ENCODE measurements at places on chromosomes 1 and 21.

- DNase-seq: no peak
Observed at GRCh38 chr1:5911157-5911556, 81.1 kb downstream of the NPHP4 start.

DNA sequence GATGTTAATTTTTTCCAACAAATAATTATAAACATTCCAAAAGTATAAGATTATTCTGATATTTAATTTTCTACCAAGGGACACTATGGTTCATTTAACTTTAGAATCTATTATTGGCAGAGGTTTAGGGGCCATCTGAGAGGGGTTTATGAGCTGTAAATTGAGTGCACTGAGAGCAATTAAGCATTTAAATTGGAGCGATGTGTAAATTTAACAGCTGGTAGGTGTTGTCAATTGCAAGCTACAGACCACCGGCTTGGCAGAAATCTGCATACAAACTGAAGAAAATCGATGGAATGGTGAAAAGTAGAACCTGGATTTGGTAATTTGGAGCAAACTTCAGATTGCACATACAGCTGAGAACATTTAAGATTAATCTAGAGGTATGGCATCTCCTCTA lies 55.8 kb upstream of the MTF2 start:
- no peak for DNase-seq

- no peak for DNase-seq
Observed at GRCh38 chr1:198072177-198072576, 84.6 kb upstream of the NEK7 start.

DNA sequence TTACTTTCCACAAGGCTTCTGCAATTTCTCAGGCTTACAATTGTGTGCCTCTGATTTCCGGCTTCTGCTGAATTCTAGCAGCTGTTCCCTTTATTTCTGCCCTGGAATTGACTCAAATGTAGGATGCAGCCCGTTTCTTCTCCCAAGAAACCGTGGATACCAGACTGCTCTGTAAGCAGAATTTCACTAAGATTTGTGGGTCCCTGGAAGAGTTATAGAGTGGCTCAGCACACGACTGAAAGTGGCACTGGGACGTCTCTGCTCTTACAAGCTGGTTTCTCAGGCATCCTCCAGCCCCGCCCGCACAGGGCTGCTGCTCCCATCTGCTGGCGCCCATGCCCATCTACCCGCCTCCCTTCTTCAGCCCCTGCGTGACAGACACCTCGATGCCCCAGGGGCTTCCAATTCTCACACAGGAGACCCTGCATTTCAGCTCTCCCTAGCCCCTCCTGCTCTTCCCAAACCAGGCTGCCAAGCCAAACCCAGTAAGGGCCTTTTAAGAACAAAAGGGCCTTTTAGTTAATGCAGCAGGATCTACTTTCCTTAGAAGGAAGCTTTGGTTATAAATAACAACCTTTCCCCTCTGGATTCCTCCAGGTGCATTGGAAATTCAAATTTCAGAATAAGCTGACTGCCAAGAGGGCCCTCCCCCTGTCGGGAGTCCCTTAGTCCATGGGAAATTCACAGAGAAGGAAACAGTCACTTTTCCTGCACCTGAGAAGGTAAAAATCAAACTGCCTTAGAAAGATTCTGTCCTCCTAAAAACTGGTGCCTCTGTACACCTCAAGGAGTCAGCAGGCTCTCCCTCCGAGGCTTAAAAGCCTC lies 45.4 kb upstream of the TENT5B start:
- no peak for DNase-seq

DNA sequence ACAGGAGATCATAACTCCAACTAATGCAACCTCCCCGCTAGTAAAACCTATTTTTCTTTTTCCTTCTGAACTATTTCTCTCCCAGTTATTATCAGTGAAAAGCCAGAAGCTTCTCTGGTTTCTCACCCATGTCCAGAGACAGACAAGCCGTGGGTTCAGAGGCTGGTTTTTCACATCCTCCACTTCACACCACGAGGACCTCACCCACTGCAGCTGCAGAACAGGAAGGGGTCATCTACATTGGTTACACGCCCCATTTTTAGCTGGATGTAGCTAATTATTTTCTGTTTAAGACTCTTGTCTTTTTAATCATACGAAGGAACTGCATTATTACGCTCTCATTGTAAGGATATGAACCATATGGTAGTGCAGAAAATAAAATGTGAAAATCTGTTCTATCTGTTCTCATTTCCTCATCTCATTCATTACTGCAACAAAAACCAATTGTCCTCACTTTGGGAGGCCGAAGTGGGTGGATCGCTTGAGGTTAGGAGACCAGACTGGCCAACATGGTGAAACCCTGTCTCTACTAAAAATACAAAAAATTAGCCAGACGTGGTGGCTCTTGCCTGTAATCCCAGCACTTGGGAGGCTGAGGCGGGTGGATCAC lies 39.1 kb upstream of the CLDN14 start:
- no peak for DNase-seq

DNA sequence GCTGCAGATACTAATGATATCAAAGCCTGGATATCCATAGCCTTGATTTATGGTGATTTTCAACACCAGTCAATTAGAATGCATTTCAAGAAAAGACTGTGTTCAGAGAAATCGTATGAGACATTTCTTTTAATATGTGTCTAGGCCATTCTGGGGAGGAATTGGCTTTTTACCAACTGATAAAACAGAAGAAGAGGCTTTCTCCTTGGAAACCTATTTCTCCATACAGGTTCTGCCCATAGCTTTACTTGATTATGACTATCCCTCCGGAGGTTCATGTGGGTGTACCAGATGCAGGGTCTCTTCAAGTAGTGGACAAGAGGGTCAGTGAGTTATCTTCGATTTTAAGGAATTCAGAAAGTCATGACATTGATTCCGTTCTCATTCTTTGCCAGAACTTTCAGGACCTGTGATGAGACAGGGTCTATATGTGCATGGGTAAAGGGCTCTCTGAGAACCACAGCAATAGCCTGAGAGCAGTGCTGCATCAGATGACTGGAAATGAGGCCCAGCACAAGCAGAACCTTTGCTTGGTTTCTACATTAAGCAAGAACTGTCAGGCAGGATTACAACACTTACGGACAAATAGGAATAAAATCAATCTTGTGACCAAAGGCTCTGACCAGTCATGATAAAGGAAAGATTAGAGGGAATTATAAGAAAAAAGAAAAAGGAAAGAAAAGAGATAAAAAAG lies 263.7 kb upstream of the SGIP1 start:
- DNase-seq: no peak

GRCh38 chr21:36149788-36150711 lies 6.6 kb upstream of the DOP1B start:
- DNase-seq: no peak

DNA sequence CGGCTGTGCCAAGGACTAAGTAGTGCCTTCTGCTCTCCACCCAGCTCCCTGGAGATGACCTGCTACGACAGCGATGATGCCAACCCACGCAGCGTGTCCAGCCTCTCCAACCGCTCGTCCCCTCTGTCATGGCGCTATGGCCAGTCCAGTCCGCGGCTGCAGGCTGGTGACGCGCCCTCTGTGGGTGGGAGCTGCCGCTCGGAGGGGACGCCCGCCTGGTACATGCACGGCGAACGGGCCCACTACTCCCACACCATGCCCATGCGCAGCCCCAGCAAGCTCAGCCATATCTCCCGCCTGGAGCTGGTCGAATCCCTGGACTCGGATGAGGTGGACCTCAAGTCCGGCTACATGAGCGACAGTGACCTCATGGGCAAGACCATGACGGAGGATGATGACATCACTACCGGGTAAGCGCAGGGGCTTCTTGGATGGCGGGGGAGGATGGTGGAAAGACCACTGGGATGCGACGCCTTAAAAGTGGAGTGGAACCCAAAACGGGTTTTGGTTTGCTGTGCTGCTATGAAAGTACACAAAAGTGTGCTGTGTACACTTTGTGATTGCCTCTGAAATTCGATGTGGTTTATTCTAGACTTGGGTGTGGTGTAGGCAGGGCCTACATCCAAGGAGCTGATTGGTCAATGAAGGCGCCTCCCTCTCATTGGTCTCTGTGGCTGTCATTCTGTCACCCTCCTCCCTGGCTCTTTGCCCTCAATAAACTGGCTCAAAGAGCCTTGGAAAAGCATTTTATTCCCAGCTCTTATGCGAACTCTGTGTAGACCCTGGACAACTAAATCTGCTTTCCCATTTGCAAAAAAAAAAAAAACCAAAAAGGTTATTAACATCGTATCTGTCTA lies 110.4 kb upstream of the IPO9 start:
- no peak for DNase-seq

- no peak for DNase-seq
Observed at GRCh38 chr1:57086154-57086553, 120.3 kb upstream of the C8B start.

DNA sequence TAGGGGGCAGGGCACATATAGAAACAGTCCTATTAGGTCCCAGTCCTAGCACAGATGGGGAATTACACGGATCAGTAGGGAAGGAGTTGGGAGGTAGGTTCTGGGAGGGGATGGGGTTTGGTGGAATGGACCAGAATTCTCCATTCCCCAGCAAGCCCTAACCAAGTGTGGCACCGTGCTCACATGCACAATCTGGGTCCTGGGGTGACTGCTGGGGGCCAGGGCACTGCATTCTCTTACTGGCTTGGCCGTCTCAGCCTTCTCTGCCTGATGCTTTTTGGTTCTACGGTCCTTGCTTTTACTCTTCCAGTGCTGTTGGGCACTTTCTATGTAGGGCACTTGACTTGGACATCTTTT lies 53.9 kb downstream of the NENF start:
- DNase-seq: no peak

- no peak for DNase-seq
Observed at GRCh38 chr1:243842161-243842560, 7.9 kb downstream of the AKT3 start.

DNA sequence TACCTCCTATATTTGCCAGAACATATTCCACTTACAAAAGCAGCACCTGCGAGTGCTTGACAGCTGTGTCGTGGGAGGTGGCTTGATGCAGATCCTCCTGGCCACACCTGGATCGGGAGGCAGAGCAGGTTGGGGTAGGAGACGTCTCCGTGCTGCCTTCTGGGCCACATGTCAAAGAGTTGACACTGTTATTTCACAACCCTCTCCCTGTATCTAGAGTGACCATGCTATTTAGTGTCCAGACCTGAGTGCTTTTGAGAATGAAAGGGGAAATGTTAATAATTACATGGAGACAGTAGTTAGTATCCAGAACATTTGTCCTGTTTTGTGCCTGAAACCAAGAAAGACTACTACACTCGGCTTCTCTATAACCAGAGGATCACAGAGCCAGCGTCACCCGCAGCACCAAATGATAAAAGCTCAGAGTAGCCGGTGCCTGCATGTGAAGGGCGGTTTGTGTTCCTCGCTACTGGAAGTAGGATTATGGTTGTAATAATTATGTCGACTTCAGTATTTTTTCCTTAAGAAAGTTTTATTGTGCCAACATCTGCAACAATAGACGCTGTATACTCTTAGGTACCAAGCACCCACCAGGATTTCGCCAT lies 77.1 kb downstream of the GALNT2 start:
- DNase-seq: no peak

GRCh38 chr1:186636786-186637185 lies 43.4 kb downstream of the PTGS2 start:
- no peak for DNase-seq

DNA sequence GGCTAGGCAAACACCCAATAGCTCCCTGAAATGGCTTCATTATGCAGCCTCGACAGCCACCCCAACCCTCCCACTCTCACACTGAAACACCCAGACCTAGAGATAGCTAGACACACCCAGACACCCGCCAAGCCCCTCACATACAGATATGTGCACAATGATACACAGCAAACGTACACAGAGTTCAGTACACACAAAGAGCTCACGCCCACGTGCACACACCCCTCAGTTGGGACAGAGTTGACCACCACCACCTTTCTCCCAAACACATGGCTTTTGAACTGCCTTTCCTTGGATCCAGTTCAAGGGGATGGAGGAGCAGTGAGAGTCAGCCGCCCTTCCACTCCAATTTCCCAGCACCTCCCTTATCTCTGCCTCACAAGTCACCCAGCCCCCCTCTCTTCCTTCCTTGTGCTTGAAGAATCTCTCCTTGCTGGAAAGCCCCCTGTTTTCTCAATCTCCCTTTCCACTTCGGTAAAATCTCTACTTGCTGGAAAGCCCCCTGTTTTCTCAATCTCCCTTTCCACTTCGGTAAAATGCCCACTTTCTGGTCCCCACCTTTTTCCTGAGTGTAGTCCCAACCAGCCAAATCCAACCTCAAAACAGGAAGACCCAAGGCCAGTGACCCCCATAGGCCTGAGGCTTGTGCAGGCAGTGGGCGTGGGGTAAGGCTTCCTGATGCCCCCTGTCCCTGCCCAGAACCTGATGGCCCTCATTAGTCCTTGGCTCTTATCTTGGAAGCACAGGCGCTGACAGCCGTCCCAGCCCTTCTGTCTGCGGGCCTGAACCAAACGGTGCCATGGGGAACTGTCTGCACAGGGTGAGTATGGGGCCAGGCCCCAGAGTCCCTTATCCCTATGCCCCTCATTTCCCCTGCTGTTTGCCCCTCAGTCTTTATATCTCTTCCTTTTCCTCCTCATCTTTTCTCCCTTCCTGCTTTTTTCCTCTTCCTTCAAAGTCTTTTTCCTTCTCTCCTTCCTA lies at the start of gene ACKR1:
Gene ACKR1, plus strand, starts transcription at position 715 of the 981 bp plus-strand sequence. Its CDS starts 85 bp downstream, at position 800.
- DNase-seq: no peak

DNA sequence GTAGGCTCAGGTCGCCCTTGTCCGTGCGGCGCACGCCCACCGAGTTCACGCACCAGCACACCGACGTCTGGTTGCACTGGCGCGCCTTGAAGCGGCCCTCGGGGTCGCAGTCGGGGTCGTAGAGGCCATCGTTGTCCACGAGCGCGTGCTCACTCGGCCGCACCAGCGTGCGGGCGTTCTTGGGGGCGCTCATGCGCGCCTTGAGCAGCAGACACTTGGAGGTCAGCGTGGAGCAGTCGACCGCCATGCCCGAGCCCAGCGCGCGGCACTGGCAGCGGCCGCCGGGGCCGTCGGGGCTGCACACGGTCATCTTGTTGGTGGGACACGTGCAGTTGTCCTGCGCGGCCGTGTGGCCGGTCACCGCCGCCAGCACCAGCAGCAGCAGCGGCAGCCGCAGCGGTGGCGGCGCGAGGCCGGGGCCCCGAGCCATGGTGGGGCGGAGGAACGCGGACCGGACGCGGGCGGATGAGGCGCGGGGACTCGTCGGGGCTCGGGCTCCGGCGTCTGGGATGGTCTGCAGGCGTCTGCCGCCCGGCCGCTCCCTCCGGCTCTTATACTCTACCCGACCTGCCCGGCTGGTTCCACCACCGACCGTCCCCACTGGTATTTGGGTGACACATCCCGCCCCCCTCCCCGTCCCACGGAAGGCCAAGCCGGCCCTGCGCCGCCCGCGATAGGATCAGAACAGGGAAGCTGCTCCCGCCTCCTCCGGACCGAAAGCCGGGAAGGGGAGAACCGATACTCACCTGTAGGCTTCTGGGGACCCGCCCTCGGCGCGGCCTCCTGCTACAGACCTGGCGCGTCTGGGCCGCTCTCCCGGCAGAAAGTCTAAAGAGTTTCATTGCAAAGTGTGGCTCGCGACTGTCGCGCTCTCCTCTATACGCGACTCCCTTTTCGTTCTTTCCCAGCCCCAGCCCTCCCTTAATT lies at the start of gene TACSTD2:
Gene TACSTD2, minus strand, starts transcription at position 526 of the 927 bp plus-strand sequence. Its CDS starts 96 bp downstream, at position 430.
- DNase-seq: no peak
